NCI-H748 treated with DMSO at 0.1 percent for 48 hours (cell line): ENCODE measurements at places on chromosomes 5 and 9.
A peak's percentile ranks its signal among the peaks of the same experiment; 100 is the strongest.

- no peak for DNase-seq
These were observed 41.0 kb upstream of the MTAP start for GRCh38 chr9:21761309-21761901.

- no peak for DNase-seq
These were observed 46.3 kb downstream of the DROSHA start for GRCh38 chr5:31485376-31486207.

DNA sequence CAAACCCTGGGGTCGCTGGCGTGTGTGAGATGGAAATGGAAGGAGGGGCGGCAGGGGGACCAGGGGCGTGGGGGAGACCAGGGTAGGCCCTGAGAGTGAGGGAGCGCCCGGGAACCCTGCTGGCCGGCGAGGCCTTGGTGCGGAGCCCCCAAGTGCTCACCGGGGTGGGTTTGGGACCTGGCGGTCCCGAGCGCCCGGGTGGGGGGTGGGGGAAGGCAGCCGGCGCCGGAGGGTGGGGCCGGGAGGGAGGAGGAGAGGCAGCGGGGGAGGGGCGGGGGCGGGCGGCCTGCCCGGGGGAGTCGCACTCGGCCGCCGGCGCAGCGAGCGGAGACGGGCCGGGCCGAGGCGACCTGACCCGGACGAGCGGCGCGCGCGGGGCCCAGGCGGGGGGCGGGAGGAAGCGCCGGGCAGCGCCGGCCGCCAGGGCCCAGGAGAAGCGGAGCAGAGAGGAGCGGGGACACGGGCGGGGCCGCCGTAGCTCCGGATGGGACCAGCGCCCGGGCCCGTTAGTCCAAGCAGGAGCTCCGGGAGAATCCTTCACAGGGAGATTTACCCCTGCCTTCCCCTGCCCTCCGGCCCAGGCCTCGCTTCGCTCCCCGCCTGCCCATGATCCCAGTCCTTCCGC is at the start of gene NPR2:
TSS of gene NPR2 (plus strand) at position 295 of the 625 bp plus-strand sequence. CDS start 818 bp downstream, outside the sequence.
- no peak for DNase-seq

GRCh38 chr5:140114341-140115185 is 654 bp downstream of the PURA start:
- peak; percentile 55 for DNase-seq

GRCh38 chr9:38061326-38061977 is 7.6 kb downstream of the SHB start:
- no peak for DNase-seq

- DNase-seq: no peak
These were observed 655.2 kb upstream of the RIOK2 start for GRCh38 chr5:97838214-97838613.

GRCh38 chr5:135371622-135372232 is 27.3 kb downstream of the MACROH2A1 start:
- no peak for DNase-seq
